ENCODE measurements at places on chromosomes 5 and 9.

DNA sequence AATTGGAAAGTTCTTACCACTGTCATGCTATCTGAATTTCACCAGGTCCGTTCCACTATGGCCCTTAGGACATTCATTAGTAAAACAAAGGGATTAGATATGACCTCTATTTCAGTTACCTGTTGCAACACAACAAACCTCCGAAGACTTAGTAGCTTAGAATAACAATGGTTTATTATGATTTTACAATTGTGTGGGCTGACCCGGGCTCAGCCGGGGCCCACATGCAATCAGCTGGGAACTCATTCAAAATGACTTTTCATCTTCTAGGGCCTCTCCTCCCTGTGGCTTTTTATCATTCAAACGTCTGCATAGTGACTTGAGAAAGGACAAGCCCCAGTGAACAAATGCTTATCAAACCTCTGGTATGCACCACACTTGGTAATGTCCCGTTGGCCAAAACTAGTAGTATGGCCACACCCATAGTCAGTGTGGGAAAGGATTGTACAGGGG is 2.3 kb upstream of the FBXW11 start:
- no peak for DNase-seq

- no peak for DNase-seq
Observed at GRCh38 chr5:93163010-93163663, 417.9 kb downstream of the NR2F1-AS1 start.

DNA sequence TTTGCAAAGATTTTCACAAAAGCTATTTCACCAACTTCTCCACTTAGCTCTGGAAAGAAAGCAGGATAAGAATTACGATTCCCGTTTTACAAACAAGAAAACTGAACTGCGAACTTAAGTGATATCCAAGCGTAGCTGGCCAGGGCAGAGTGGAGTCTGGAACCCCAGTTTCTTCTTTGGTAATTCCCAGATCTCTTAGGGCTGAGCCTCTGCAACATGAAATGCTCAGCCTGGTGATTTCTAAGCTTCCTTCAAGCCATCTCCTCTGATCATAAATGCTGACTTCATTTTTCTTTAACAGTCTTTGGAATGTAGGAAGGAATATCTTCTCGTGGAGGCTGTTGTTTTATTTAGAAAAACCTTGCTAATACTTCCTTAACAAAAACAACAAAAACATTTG is 620.0 kb downstream of the CCDC171 start:
- no peak for DNase-seq

GRCh38 chr9:89795538-89796195 is 190.9 kb downstream of the GADD45G start:
- DNase-seq: no peak

DNA sequence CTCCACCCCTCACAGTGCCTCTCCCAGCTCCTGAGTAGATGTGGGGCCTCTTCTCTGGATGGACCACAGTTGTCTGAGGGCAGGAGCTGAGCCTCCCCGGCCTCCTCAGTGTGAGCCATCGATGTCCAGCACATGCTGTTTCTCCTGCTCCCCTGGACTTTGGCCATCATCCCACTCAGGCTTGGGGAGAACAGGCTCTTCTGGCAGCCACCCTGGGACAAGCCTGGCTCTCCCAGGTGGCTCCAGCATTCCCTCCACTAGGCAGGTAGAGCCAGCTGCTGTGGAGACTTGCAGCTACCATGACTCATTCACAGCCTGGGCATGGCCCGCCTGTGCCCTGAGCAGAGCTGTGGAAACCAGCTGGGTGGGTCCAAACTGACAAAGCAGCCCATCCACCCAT is 77.0 kb downstream of the CSNK1A1 start:
- no peak for DNase-seq
